ENCODE measurements at places on chromosomes 6 and 20.
A peak's percentile ranks its signal among the peaks of the same experiment; 100 is the strongest.

GRCh38 chr6:55277646-55278045 is 49.6 kb upstream of the GFRAL start:
- no peak for DNase-seq

GRCh38 chr6:92086750-92087149 is 1332.6 kb downstream of the EPHA7 start:
- no peak for DNase-seq

DNA sequence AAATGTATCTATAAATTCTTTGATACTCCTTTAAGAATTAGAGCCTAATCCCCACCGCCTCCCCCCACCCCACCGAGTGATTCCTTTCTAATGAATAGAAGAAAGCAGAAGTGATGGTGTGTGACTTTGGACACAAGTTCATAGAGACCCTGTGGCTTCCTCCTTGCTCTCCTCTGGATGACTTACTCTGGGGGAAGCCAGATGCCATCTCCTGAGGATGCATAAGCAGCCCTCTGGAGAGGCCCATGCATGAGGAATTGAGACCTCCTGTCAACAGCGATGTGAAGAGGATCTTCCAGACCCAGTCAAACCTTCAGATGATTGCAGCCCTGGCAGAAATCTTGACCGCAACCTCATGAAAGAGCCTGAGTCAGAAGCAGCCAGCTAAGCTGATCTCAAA is 21.1 kb downstream of the AHCY start:
- no peak for DNase-seq

GRCh38 chr6:90868256-90868655 is 281.4 kb upstream of the MAP3K7 start:
- DNase-seq, result no peak

DNA sequence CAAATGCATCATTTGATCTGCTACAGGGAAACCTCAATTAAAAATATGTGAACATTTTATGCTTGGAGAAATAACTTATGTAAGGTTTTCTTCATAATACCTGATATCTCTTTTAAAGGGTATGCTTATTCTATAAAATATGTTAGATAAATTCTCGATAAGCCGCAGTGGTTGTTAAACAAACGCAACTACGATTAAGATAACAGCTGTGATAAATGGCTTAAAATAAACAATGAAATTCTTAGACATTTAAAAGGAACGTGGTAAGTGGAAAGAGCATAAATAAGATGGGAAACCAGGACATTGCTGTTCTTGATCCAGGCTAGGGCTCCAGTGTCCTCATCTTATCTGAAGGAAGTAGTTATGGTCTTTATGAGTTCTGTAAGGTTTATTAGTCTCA is 415.9 kb downstream of the CD83 start:
- DNase-seq, result no peak

DNA sequence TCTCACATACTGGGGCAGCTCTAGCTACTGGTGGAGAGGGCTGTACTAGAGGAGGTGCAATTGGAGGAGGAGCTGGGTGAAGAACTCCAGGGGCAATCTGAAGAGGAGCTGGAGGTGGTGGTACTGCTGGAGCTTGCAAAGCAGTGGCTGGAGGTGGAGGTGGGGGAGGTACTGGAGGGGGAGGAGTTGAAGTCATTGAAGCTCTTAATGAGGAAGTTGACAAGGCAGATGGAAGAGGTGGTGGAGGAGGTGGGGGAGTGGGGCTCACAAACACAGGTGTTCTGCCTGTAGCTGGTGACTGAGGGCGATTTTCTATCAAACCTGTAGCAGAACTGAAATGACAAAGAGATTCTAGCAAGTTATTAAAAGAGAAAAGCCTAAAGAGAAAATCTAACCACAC is 77.6 kb downstream of the WASF1 start:
- DNase-seq, result no peak

DNA sequence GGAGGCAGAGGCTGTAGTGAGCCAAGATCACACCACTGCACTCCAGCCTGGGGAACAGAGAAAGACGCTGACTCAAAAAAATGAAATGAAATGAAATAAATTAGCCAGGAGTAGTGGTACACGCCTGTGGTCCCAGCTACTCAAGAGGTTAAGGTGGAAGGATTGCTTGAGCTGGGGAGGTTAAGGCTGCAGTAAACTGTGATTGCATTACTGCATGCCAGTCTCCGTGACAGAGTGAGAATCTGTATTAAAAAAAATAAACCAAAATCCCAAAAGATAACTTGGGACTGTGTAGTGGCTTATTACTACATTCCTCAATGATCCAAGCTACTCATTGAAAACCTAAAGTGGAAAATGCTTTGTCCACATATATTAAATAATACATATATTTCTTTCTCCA is 87.0 kb downstream of the SGK1 start:
- no peak for DNase-seq

- DNase-seq, result no peak
These were observed 41.8 kb downstream of the SF3B5 start for GRCh38 chr6:144053601-144054000.

GRCh38 chr20:36937402-36937770 is 14.1 kb downstream of the SAMHD1 start:
- DNase-seq, result no peak

DNA sequence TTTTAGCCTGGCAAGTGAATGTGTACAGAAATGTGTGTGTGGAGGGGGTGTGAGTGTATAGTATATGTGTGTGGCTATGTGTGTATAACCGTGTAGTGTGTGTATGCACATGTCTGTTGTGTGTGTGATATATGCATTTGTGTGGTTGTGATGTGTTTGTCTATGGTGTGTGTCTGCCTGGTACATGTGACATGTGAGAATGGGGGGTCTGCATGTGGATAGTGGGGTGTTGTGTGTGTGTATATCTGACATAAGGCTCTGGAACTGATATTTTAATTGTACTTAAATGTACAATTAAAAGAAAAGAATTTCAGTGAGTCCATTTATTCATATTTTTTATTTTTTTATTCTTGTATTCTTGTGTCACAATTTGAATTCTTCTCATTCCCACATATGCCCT is 57.2 kb upstream of the CNR1 start:
- DNase-seq, result no peak

GRCh38 chr6:160253714-160254113 is 4.9 kb downstream of the SLC22A2 start:
- DNase-seq, result no peak

- peak; percentile 46 for DNase-seq
These were observed 1.1 kb downstream of the ABRACL start for GRCh38 chr6:139029470-139030227.

GRCh38 chr6:36779227-36779626 is 60.0 kb downstream of the CPNE5 start:
- no peak for DNase-seq

- DNase-seq, result peak; percentile 57
These were observed 87.2 kb downstream of the PDE7B start for GRCh38 chr6:135938576-135939207.

DNA sequence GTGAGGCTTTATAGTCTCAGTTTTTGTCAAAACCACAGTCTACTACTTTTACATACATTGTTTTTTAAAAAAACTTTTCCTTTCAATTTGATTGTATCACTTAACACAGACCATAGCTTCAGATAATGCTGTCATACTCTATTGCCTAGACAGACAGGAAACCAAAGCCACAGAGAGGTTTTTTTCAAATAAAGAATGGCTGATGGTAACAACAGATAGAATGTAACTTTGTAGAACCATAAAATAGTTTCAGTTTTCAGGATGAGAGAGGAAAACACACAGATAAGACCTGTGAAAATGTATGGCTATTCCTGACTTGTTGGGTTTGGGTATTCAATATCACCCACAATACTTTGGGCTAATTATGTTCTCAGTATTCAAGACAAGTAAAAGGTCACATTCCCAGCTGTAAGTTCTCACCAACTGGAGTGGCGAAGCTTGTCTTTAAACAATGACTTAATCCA is 94.0 kb downstream of the ADGRG6 start:
- no peak for DNase-seq

DNA sequence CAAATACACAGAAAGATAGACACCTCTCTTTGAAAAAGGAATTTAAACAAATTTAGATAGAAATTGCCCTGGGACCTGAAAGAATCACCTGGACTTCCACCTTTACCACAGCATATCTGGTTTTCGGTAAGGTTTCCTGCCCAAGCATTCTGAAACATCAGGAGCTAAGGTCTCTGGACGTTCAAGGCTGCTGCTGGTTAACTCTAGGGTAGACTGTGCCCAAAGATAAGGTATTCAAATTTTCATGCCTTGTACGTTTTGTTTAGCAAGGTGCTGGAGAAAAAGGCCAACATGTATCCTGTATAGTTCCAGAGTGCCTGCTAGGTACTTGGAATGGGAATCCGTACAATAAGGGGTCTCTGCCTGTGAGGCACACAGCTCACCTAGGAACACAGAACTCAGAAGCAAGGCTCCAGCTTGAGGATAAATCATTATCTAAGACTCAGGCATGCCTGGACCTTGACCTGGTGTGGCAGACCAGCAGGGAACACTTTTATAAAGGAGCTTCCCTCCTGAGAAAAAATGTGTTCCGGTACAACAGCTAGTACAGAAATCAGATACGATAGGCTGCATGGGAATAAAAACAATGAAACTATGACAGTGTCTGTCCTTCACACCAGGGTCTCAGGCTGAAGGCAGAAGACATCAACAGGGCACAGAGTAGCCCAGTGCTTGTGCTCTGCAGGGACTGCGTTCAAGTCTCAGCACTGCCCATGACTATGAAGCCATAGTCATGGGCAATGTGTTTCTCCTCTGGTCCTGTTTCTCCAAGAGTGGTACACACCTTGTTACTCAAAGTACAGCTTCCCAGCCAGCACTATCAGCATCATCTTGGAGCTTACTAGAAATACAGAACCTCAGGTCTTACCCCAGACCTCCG is 70.4 kb downstream of the METTL24 start:
- DNase-seq, result no peak

DNA sequence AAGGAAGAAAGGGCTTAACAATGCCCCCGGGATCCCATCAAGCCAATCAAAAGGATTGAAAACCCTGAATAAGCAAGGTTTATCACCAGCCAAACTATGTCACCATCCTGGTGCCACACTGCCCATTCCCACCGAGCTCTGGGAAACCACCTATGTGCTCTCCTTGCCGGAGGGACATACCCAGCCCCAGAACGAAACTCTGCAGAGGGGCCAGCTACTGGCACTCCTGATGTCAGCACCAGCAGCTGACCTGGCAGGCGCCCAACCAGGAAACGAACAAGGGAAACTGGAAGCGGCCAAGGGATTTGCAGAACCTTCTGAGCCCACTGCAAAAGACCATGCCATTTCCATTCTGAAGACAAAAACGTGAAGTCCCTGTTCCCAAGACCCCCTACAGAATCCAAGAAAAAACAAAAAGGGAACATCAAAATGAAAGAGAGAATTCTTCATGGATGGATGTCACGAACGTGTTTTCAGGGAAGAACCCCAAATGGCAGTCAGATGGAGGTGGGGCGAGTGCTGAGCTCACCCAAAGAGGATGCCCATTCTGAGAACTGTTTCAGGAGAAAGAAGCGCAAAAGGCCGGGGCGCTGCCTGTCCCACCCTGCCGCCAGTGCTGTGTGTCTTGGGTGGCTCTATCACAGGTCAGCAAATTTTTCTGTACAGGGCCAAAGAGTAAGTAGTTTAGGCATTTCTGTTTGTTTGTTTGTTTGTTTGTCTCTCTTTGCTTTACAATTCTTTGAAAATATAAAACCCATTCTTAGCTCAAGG is 305.2 kb downstream of the ESR1 start:
- no peak for DNase-seq

GRCh38 chr6:4363656-4364055 is 228.3 kb upstream of the ECI2 start:
- no peak for DNase-seq

DNA sequence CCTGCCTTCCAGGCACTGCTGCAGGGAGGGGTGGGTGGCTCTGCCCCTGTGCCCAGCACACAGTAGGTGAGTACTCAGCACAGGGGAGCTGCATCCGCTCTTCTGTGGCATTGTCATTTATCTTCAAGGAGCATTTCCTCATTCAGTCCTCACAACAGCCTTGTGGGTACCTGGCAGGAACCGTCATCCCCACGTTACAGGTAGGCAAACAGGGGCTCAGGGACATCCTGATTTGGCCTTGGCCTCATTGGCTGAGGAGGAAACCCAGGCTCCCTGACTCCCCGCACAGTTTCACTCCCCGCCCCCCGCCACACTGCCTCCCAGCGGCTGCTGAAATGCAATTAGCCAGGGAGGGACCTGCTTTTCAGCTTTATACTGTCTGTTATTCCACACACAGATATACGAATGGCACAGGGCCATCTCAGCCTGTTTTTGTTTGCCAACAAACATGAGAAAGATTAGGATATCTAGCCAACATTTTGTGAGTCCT is 24.2 kb upstream of the PNPLA1 start:
- no peak for DNase-seq

DNA sequence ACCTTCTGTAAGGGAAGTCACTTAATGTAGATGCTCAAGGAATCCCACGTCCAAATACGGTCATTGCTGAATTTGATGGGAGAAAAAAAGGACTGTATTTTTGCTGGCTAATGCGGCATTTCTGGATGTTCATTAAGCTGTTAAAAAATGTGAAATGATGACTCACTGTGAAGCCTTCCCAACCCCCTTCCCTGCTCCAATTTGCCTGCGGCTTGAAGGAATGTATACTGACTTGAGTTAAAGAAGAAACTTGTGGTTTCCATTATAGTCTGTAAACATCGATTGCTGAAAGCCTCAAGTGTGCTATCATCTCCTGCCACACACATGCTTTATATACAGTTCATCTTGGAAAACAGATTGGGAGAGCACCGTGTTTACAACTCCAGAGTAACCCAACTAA is 249.1 kb upstream of the JAG1 start:
- peak; percentile 71 for DNase-seq

- no peak for DNase-seq
These were observed 122.8 kb downstream of the C6orf118 start for GRCh38 chr6:165186441-165187205.

DNA sequence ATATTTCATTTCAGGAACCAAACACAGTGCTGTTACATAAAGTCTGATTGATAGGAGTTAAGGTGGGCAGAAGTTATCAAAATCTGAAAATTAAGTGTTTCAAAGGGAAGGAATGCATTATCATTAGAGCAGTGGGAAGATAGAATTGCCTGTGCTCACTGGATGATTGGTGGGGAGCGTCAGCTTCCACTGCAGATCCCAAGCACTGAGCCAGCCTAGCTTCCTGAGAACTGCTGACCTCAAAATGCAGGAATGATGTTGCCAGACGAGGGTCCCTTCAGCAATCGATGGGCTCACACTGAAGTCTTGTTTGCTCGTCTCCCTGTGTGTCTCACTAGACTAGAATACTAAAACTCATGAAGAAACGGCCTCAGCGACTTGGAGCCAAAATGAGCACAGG is 110.0 kb upstream of the PHACTR1 start:
- DNase-seq, result no peak

All from muscle of back (tissue), 13 donors.